ENCODE measurements at places on chromosomes 5 and 9. TPM values are rescaled to one million over a fixed set of nuclear protein-coding genes. Genes with fewer than 3 reads are reported as not detected.
A peak's percentile ranks its signal among the peaks of the same experiment; 100 is the strongest.

DNA sequence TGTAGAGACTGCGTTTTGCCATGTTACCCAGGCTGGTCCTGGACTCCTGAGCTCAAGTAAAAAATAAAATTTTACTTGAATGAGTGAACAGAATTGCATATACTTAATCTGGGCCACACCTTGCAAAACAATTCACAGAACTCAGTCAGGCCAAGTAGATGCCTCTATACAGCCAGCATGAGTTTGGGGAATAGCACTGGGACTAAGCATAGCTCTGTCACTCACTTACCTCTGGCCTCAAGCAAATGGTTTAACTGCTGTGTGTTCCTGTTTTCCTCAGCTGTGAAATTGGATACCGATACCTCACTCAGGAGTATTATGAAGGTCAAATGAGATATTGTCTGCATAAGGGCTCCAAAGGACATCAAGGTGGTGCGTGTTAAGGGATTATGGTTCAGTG, 10.9 kb upstream of the FRMPD1 start:
- no peak for DNase-seq

GRCh38 chr9:89430995-89431394, 66.9 kb downstream of the SEMA4D start:
- no peak for DNase-seq

- no peak for DNase-seq
These were observed 4.6 kb upstream of the DNLZ start for GRCh38 chr9:136368190-136368589.

DNA sequence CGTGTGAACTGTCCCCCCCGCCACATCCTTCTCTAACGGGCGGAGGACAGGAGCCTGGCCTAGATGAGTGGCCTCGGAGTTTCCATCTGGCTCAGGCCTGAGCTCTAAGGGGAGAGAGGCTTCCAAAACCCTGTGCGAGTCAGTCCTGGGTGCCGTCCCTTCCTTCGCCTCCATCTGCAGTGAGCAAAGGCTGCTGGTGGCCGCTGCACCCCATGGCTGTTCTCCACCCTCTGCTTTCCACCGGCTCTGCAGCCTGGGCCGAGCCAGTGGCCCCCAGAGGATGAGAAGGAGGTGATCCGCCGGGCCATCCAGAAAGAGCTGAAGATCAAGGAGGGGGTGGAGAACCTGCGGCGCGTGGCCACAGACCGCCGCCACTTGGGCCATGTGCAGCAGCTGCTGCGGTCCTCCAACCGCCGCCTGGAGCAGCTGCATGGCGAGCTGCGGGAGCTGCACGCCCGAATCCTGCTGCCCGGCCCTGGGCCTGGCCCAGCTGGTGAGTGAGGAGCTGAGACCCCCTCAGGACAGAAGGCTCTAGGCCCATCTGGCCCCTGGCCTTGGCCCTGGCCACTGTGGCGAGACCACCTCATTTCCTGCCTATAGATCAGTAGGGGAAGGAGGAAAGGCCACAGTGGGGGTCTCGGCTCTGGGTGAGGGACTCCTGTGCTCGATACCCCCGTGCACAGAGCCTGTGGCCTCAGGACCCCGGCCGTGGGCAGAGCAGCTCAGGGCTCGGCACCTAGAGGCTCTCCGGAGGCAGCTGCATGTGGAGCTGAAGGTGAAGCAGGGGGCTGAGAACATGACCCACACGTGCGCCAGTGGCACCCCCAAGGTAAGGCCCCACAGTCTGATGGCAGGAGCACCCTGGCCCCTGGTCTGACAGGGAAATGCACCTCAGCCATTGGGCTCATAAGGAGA, 3.0 kb downstream of the PKN3 start:
- DNase-seq: no peak

DNA sequence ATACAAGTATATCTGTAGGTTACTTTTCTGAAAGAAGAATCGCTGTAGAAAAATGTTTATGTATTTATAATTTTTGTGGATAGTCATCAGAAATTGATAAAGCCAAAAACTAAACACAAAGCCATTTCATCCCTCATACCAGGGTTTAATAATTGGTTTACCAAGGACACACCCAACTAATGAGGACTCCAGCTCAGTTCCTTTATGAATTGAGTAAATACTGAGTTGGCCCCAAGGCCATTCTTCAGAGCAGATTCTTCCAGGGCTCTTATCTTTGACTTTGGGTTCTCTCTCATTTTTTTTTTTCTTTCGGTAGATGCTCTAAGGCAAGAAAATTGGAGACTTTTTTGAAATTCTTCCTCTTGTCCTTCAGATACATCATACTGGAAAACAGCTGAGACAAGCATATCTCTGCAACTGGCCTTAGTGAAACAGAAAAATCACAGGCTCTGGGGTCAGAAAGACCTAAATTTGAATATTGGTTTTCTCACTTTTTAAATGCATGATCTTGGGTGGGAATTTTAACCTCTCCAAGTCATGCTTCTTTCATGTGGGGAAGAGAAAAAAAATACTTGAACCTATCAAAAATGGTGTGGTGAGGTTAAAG, 401.8 kb downstream of the ARHGEF28 start:
- DNase-seq: no peak

DNA sequence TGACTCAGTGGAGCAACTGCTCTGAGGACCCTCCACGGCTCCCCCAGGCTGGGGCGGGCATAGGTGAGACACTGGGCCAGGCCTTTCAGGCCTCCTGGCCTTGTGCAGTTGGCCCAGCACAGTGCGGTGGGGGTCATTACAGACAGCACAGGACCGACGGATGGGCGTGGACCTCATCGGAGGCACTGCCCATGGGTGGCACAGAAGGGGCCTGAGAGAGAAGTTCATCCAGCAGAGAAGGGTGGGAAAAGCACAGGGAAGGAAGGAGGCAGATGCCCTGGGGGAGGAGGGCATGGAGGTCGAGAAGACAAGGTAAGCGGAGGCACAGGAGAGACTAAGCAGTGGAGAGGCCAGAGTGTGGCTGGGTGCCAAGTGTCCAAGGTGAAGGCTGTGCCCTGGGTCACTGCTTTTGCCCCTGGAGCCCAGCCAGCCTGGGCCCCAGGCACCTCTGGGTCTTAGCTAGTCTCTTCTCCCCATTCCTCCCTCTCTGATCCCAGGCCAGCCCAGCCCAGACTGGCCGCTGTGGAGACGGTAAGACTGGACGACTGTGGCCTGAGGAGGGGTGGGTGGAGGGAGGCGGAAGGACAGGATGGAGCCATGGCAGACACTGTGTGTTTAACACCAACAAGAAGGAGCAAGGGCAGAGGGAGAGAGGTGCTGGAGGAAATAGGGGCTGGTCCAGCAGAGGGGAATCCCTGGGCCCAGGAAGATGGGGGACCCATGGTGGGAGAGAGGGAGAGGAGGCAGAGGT, 5.7 kb downstream of the IL3 start:
- no peak for DNase-seq

- no peak for DNase-seq
These were observed 433.6 kb downstream of the PIK3R1 start for GRCh38 chr5:68648944-68649857.

GRCh38 chr9:137217276-137218211, 4.5 kb downstream of the RNF208 start:
- DNase-seq: no peak

DNA sequence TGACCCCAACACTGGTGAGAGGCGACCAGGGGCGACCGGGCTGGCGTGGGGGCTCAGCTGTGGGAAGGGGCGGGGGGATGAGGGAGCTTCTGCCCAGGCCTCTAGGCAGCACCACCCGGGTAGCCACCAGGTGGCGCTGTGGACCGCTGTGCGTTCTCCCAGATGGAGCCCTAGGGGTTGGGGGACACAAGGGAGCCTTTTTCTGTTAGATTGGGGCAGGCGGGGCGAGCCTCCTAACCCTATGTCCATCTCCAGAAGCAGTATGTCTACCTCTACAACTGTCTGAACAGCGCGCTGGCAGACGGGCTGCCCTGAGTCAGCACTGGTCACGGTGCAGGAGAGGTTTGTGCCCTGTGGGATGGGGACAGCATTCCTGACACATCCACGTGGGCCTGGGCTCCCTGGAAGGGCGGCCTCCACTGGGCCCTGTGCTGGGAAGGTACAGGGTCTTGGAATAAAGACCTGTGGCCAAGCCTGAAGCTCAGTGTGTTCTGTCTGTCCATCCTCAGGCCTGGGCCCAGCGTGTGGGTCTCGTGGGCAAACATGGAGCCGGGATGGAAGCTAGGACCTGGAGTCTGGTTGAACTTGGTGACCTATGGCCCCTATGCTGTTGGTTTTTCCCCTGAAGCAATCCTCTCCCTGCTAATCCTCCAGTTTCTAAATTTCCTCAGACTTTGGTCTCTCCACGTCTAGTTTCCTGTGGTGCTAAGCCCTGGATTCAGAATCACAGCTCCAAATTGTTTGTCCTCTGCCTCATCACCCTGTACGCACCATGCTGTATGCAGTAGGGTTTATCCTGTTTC, 23.1 kb upstream of the SPTLC1 start:
- DNase-seq: peak; percentile 76

NUTM2F gene
- total RNA-seq: not detected

ABITRAM gene
- 5.0 TPM for total RNA-seq

ACTBL2 gene
- total RNA-seq: not detected

PCDHA1 gene
- total RNA-seq: not detected

BTNL8 gene
- total RNA-seq: not detected

IL17B gene
- total RNA-seq: not detected

PPP1R26 gene
- 7.8 TPM for total RNA-seq
